Kidney epithelial cell (primary cell): ENCODE measurements at places on chromosomes 2 and 18. TPM values are rescaled to one million over a fixed set of nuclear protein-coding genes. Genes with fewer than 3 reads are reported as not detected.

- DNase-seq, result no peak
Observed at GRCh38 chr2:143679617-143680016, 550.4 kb downstream of the ARHGAP15 start.

DNA sequence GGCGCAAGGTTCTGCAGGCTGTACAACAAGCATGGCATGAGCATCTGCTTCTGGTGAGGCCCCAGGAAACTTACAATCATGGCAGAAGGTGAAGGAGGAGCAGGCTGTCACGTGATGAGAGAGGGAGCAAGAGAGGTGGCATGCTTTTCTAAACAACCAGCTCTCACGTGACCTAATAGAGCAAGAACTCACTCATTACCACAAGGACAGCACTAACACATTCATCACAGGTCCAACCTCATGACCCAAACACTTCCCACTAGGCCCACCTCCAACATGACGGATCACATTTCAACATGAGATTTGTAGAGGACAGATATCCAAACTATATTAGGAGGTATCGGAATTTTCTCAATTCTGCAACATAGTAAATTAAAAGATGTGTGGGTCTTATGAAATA, 108.8 kb upstream of the DLX2 start:
- DNase-seq, result no peak

Gene LYPD1
- total RNA-seq, result 53.2 and 59.1 TPM in 2 replicates

DNA sequence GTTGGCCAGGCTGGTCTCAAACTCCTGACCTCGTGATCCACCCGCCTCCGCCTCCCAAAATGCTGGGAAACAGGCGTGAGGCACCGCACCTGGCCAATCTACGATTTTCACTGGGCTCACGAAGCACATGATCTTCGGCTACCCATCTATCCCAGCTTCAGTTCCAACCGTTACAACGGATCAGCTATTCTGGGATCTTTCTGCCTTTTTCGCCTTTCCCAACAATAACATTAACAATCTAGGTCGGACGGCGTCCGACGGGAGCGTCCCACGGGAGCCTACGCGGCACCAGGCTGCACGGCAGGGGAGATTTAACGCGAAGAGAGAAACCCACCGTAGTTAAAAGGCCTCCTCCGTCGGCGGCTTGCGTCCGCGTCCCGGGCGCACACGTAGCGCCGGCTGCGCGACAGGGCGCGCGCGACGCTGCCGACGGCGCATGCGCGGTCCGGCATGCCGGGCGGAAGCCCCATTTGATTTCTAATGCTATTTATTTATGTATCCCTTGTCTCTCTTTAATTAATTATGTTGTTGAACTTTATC, at the start of gene MSL3B:
Gene MSL3B, minus strand, starts transcription at position 394 of the 540 bp plus-strand sequence.
- peak; percentile 4 for DNase-seq

GRCh38 chr18:58269931-58270330, 225.9 kb downstream of the NEDD4L start:
- DNase-seq, result peak; percentile 53
